GM06990 (cell line): ENCODE measurements at places on chromosomes 5 and 9.

- DNase-seq = no peak
Observed at GRCh38 chr5:144405991-144406390, 235.3 kb downstream of the KCTD16 start.

GRCh38 chr9:119802133-119802532 is 432.9 kb upstream of the BRINP1 start:
- no peak for DNase-seq

- DNase-seq = no peak
Observed at GRCh38 chr5:17895288-17896033, 261.2 kb downstream of the TAF11L14 start.

- DNase-seq = no peak
Observed at GRCh38 chr9:136220017-136220729, 15.2 kb upstream of the LHX3 start.

GRCh38 chr5:149496166-149496565 is 55.1 kb downstream of the CSNK1A1 start:
- DNase-seq = no peak

GRCh38 chr5:67255881-67256280 is 59.3 kb upstream of the CD180 start:
- DNase-seq = no peak

GRCh38 chr9:71112866-71113265 is 8.6 kb downstream of the TRPM3 start:
- no peak for DNase-seq

DNA sequence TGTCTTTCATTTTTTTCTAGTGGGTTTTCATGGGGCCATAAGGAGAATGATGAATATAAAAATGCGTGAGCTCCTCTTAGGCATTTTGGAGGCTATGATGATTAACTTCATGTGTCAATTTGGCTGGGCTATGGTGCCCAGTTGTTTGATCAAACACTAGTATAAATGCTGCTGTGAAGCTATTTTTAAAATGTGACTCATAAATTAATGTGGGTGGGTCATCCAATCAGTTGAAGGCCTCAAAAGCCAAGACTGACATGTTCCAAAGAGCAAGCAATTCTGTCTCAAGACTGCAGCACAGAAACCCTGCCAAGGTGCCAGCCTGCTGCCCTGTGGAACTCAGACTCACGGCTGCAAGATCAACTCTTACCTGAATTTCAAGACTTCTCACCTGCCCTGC is 24.4 kb upstream of the ICE1 start:
- DNase-seq = no peak

DNA sequence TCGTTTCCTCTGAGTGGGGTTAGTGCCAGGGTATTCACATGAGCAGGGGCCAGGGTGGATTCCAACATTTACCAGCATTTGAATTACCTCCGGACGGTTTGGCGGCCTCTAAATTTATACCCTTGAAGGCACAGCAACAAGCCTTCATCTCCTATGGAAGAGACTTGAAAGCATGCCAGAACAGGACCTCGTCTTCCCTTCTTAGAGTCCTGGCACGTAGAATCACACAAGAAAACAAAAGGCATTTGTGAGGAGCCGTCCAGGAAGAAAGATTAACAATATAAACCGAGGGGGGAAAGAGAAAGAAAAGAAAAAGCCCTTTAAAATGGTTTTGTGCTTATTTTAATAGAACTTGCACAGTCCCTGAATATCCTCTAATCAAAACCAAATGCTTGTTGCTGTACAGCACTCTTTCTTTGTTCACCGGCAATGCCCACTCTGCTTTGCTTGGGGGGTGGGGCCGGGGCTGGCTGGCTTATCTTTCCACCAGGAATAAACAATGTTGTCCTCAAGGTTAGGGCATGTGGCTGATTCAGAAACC is 575.8 kb upstream of the ZNF462 start:
- DNase-seq = no peak

- no peak for DNase-seq
Observed at GRCh38 chr5:149859746-149860145, 84.8 kb downstream of the PDE6A start.

DNA sequence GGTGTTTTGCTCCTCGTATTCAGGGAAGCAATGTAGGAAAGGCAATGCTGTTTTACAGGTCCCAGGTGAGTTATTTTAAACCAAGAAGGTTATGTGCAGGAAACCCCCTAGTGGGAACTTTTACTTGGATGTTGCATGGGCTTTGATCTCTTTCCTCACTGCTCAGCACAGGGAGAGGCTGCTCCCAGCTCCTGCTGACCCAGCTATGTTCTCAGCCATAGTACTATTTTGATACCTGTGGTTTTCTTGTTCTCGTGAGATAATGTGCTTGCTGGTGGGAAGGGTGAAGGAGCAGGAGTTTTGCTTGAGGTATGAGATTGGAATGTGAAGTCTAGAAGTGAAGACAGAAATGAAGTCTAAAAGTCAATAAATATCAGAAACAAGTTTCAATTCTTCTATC is 265.6 kb upstream of the FBXL7 start:
- no peak for DNase-seq

- DNase-seq = no peak
Observed at GRCh38 chr9:109161471-109161870, 5.6 kb downstream of the FRRS1L start.

DNA sequence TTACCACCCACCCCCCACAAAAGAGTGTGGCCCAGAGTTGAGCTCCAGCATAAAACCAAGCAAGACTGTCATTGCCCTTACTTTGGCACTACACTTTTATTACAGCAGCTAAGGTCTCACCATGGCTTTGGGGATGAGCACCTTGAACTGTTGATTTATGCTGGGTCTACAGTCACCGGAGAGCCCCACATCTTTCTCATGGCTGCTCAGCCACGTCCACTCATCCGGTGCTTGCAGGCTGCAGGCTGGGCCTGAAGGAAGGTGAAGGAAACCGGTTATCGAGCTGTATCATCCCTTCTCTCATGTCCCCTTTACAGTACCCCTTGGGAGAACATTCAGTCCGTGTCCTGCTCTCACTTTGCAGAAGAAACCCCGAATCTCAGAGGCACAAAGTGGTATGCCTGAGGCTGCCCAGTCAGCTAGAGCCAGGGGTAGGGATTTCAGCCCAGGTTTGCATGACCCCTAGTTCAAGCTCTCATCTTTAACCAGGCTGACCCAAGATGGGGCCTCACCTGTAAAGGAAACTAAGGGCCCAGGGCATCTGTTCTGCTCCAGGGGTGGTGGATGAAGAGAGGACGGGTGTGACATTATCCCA is 11.6 kb downstream of the TMOD1 start:
- no peak for DNase-seq

- DNase-seq = no peak
Observed at GRCh38 chr5:102961671-102962070, 158.3 kb downstream of the GIN1 start.

DNA sequence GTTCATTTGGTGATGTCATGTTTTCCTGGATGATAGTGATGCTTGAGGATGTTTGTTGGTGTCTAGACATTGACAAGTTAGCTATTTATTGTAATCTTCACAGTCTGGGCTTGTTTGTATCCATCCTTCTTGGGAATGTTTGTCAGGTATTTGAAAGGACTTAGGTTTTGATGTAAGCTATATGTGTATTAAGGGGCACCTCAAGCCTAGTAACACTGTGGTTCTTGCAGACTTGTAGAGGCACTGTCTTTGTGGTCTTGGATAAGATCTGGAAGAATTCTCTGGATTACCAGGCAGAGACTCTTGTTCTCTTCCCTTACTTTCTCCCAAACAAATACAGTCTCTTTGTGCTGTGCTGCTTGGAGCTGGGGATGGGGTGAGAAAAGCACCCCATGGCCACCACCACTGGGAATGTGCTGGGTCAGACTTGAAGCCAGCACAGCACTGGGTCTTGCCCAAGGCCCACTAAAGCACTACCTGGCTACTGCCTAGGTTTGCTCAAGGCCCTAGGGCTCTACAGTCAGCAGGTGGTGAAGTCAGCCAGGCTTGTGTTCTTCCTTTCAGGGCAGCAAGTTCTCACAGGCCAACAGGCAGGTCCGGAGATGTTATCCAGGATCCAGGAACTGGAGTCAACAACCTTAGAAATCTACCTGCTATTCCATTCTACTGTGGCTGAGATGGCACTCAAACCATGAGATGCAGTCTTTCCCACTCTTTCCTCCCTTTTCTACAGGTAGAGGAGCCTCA is 49.3 kb upstream of the GNA14 start:
- DNase-seq = no peak

DNA sequence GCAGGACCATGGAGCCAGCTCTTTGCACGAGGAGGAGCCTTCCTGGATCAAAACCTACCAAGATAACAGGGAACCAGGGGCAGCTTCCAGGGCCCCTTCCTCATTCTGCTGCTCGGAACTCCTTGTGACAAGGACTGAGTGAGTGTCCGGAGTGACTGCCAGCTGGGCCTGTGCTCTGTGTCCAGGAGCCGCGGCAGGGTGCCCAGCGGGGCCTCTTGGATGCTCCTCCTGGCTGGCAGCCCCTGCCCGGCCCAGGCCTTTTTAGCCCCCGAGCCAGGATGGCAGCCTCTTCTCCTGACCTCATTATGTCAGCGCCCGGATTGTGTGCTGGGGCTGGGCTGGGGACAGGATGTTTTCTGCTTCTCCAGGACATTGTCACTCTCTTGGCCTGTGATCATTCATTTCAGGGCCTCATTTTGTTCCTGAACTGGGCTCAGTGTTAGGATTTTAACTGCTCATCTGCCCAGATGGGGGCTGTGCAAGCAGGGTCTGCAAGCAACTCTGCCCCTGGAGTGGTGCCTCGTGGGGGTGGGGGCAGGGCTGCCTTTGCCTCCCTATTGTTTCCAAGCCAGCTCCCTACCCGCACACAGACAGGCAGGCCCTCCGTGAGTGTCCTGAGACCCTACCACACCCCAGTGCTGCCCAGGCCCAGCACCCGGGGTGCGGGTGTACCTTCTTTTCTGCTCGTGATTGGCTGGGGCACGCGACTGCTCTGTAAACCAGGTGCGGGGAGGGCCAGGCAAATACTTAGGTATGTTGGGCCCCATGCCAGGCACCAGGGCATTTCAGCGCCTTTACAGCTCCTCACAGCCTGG is 161.6 kb downstream of the COL23A1 start:
- DNase-seq = no peak

DNA sequence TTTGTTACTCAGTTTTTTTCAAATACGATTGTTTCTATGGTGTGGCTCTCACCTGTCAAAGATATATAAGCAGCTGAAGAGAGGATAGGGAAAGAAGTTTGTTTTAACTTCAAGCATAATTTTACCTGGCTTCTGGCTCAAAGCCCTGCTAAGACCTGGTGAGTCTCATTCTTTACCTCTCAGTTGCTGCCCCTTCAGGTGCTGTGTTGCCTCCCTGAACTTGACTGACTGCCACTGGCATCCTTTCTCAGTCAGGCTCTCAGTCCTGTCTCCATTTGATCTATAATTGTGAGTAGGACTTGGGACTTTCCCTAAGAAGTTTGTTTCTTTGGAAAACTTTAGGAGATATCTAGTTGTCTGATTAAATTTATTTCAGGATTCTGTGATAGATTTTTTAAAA is 249.6 kb downstream of the IZUMO3 start:
- DNase-seq = no peak

DNA sequence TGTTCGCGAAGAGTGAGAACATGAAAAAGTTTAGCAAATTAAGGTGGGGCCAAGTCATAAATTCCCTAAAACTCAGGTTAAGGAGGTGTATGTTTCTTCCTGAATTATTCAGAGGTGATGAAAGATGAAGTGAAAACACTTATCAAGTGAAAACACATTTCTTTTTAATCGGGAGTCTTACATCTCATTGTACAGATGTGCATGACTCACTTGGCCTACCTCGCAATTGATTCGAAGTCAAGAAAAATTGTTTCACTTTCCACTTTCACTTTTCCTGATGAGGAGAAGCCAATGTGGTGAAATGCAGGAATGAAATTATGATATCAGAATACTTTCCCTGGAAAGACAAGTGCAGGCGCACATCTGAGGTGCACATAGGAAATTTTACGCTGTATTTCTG is 78.7 kb downstream of the SLC25A46 start:
- no peak for DNase-seq

- no peak for DNase-seq
Observed at GRCh38 chr9:128055344-128056040, 11.6 kb downstream of the NAIF1 start.
